ENCODE measurements at places on chromosomes 1 and 21. TPM values are rescaled to one million over a fixed set of nuclear protein-coding genes. Genes with fewer than 3 reads are reported as not detected.

- peaks cover 14% of the 10 kb centered on the region for H3K4me1 ChIP-seq
- peak within 1 kb of the TSS; percentile 75 for H3K4me3 ChIP-seq
- H3K27ac ChIP-seq, result peak within 1 kb of the TSS; percentile 28
- H3K36me3 ChIP-seq, result no peaks in the 10 kb centered on the region
- peaks cover 53% of the 10 kb centered on the region for H3K27me3 ChIP-seq
These were observed at the start of gene NIBAN1 for GRCh38 chr1:184974056-184974836. NIBAN1 (minus strand) TSS chr1:184974508; CDS start chr1:184974356, 152 bp downstream.

DNA sequence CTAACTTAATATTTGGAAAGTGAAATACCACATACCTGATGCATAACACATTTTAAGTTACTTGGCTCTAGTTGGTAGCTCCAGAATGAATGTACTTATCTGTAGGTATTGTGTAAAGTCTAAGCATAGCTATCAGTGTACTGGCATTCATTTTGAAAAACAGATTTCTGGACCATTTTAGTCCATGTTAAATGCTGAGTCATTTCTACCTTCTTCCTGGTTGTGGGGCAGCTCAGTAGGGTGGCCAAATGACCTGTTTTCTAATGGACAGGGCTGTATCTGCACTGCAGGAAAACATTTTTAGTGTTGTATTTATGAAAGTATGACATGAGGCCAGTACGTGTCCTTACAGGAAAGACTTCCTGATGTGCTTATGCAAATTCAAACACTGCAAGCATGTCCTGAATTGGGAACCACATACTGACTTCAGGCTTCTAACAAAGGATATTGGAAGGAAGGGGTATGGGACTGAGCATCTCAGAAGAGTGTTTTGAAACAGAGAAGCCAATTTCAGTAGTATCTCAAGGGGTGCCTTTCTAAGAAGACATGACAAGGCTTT, 300.3 kb upstream of the B3GALT2 start:
- peaks cover 2% of the 10 kb centered on the region for H3K4me1 ChIP-seq
- H3K27ac ChIP-seq, result no peak overlapping the region
- no peak for DNase-seq
- H3K27me3 ChIP-seq, result no peaks in the 10 kb centered on the region
- peaks cover 4% of the 10 kb centered on the region for H3K36me3 ChIP-seq

- H3K4me1 ChIP-seq, result peaks cover 51% of the 10 kb centered on the region
- no peaks in the 10 kb centered on the region for H3K36me3 ChIP-seq
- no peak overlapping the region for H3K4me3 ChIP-seq
- no peak overlapping the region for H3K27ac ChIP-seq
- H3K27me3 ChIP-seq, result no peaks in the 10 kb centered on the region
These were observed 434.0 kb downstream of the PLA2G4A start for GRCh38 chr1:187262731-187263130.

GRCh38 chr1:67355745-67356424, 48.2 kb downstream of the IL12RB2 start:
- no peak overlapping the region for H3K27ac ChIP-seq
- no peak for DNase-seq

GRCh38 chr1:78918157-78918556, 88.4 kb downstream of the ADGRL4 start:
- no peak for DNase-seq
- H3K36me3 ChIP-seq, result no peaks in the 10 kb centered on the region
- H3K4me3 ChIP-seq, result no peak overlapping the region
- no peaks in the 10 kb centered on the region for H3K27me3 ChIP-seq

DNA sequence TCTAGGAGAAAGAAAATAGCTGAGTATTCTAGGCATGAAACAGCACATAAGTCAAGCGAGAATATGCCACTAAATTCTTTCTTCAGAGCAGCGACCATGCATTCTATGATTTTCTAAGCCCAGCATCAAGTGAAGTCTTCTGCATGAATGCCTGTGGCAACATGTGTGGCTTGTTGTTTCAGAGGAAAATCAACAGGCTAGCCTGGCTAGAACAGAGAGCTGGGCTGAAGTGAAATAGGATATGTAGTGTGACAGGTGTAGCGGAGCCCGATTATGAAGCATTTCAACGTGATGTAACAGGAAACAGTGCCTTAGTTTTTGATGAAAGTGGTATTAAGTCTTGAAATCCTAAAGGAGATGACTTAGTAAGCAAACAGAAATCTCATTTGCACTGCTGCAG, 7.0 kb downstream of the CSDE1 start:
- H3K27me3 ChIP-seq, result no peaks in the 10 kb centered on the region
- peaks cover 48% of the 10 kb centered on the region for H3K4me1 ChIP-seq
- H3K27ac ChIP-seq, result peak overlapping the region; percentile 2
- no peak overlapping the region for H3K4me3 ChIP-seq
- DNase-seq, result no peak

MASP2 gene
- not detected for total RNA-seq

CD1C gene
- total RNA-seq, result not detected

CYP4Z1 gene
- not detected for total RNA-seq
